ENCODE measurements at places on chromosomes 4 and X. TPM values are rescaled to one million over a fixed set of nuclear protein-coding genes. Genes with fewer than 3 reads are reported as not detected.

The NMU gene
- 29.9 TPM for total RNA-seq

The CFP gene
- total RNA-seq, result 4.0 TPM

The NDNF gene
- total RNA-seq, result 4.9 TPM

The CFI gene
- 6.0 TPM for total RNA-seq
